ENCODE measurements at places on chromosomes 1 and 21. TPM values are rescaled to one million over a fixed set of nuclear protein-coding genes. Genes with fewer than 3 reads are reported as not detected.

DNA sequence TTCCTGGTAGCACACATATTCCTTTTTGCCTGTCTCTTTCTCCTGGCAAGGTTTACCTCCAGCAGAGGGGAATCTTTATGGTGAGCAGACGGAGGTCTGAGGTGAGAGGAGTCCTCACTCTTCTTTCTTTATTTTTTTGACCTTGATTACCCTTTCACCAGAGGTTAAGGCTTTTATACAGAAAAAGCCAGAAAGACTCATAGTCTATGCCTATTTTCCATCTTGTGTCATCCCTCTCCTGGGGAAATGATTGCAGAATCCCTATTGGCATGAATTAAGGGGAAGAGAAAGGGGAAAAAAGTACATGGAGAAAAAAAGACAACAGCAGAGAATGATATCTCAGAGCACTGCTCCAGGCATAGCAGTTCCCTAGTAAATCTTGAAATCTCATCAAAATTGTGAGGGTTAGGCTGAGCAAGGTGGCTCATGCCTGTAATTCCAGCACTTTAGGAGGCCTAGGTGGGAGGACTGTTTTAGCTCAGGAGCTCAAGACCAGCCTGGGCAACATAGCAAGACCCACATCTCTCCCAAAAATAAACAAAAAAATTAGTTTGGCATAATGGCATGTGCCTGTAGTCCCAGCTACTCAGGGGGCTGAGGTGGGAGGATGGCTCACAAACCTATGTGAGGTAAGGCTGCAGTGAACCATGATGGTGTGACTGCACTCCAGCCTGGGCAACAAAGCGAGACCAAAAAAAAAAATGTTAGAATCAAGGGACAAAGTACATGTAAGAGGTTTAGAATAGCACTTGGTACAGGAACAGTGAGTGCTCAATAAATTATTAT is 1.2 kb upstream of the XPR1 start:
- H3K4me3 ChIP-seq = no peak overlapping the region
- H3K4me1 ChIP-seq = peaks cover 32% of the 10 kb centered on the region
- H3K27ac ChIP-seq = peak overlapping the region; percentile 97
- H3K27me3 ChIP-seq = no peaks in the 10 kb centered on the region
- H3K36me3 ChIP-seq = no peaks in the 10 kb centered on the region

- no peaks in the 10 kb centered on the region for H3K27me3 ChIP-seq
- no peak for DNase-seq
- no peak overlapping the region for H3K4me3 ChIP-seq
- peaks cover 5% of the 10 kb centered on the region for H3K36me3 ChIP-seq
- no peak overlapping the region for H3K27ac ChIP-seq
- no peaks in the 10 kb centered on the region for H3K4me1 ChIP-seq
Measured at GRCh38 chr1:42801832-42802473, 15.0 kb upstream of the ERMAP start.

- peak overlapping the region; percentile 82 for H3K27ac ChIP-seq
- no peaks in the 10 kb centered on the region for H3K36me3 ChIP-seq
- H3K4me3 ChIP-seq = no peak overlapping the region
- peaks cover 15% of the 10 kb centered on the region for H3K4me1 ChIP-seq
Measured at GRCh38 chr21:38903690-38904139, 98.0 kb downstream of the ETS2 start.

MAEL gene
- 8.5 TPM for total RNA-seq

DYNLT4 gene
- 2.4 TPM for total RNA-seq

AJAP1 gene
- total RNA-seq = 0.08 TPM
